ENCODE measurements at places on chromosomes 2 and 18. TPM values are rescaled to one million over a fixed set of nuclear protein-coding genes. Genes with fewer than 3 reads are reported as not detected.

- DNase-seq, result no peak
- H3K4me3 ChIP-seq, result peak overlapping the region; percentile 91
Measured at GRCh38 chr2:197515315-197515738, 539 bp upstream of the MOB4 start.

- no peak overlapping the region for H3K4me3 ChIP-seq
- no peak overlapping the region for H3K27ac ChIP-seq
- H3K36me3 ChIP-seq, result no peaks in the 10 kb centered on the region
- no peaks in the 10 kb centered on the region for H3K27me3 ChIP-seq
- H3K4me1 ChIP-seq, result peaks cover 16% of the 10 kb centered on the region
Measured at GRCh38 chr2:241730671-241731293, 3.6 kb upstream of the D2HGDH start.

GRCh38 chr2:166375736-166376487 lies at the start of gene SCN9A:
TSS of gene SCN9A (minus strand) at chr2:166375944. CDS start at chr2:166311756, 64,188 bp downstream.
- H3K27ac ChIP-seq, result no peak within 1 kb of the TSS
- peak; percentile 47 for DNase-seq
- H3K4me1 ChIP-seq, result peaks cover 10% of the 10 kb centered on the region
- H3K27me3 ChIP-seq, result peaks cover 45% of the 10 kb centered on the region
- H3K4me3 ChIP-seq, result peak within 1 kb of the TSS; percentile 83

- H3K27me3 ChIP-seq, result no peaks in the 10 kb centered on the region
- DNase-seq, result no peak
- H3K4me1 ChIP-seq, result no peaks in the 10 kb centered on the region
Measured at GRCh38 chr2:121451398-121451797, 79.3 kb upstream of the RNU4ATAC start.

DNA sequence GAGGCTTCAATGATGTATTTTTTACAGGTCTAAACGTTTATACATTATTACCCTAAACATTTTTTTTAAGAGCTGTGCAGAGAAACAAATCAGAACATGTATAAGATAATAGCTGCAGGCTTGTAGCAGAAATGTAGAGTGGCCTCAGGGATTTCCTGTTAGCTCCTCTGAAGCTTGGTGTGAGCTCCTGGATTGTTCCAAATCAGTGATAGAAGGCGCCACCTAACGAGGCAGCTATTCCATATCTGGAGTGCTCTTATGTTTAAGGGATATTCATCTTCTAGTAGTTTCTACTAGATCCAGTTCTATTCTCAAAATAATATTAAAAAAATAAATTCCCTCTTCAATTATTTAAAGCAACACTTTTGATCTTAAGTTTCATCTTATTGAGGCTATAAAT lies 93.1 kb downstream of the LRP1B start:
- DNase-seq, result no peak
- H3K4me3 ChIP-seq, result no peak overlapping the region
- no peaks in the 10 kb centered on the region for H3K27me3 ChIP-seq
- no peak overlapping the region for H3K27ac ChIP-seq
- no peaks in the 10 kb centered on the region for H3K4me1 ChIP-seq

GRCh38 chr18:47983055-47983454 lies 52.6 kb upstream of the SMAD2 start:
- no peak overlapping the region for H3K4me3 ChIP-seq
- peaks cover 5% of the 10 kb centered on the region for H3K27me3 ChIP-seq

GRCh38 chr18:36623681-36624190 lies 205.1 kb downstream of the TPGS2 start:
- H3K27me3 ChIP-seq, result peaks cover 7% of the 10 kb centered on the region
- DNase-seq, result no peak
- no peak overlapping the region for H3K4me3 ChIP-seq
- no peak overlapping the region for H3K27ac ChIP-seq

DNA sequence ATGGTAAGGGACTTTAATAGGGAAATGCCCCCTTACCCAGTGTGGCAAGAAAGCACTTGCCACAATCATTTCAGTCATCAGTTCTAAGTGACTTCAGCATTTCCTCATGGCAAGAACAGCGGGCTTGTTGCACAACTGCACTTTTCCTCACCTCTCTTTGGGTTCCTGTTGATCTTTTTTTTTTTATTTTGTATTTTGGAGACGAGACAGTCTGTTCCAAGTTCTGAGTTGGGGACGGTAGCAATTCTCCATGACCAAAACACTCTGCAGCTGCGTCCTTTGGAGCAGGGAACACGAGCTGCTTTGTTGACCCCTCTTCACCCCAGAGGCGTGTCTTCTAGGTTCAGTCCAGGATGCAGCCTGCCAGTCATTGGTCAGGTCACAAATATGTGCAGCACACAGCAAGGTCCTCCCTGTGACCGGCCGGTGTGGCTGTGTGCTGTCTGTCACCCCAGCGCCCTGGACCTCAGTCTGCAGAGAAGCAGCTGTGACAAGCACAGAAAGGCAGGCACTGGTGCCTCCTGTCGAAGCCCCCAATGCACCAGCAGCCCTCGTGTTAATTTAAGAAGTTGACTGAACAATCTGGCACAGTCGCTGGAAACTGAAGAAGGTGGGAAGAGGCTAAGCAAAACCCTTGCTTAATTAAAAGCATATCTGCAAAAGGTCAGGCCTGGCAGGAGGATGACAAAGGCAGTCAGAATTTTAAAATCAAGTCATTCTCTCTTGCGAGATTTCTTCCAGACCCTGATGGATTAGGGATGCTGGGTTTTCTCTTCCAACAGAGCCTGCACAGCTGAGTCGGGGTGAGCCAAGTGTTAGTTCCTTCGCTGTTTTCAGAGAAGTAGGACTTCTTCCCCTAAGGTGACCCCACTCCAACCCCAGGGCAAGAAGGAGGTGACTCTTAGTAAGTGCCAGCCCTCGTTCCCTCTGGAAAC lies 96.7 kb upstream of the COPS8 start:
- no peak overlapping the region for H3K4me3 ChIP-seq
- H3K27ac ChIP-seq, result no peak overlapping the region
- DNase-seq, result no peak
- H3K4me1 ChIP-seq, result no peaks in the 10 kb centered on the region

- no peaks in the 10 kb centered on the region for H3K4me1 ChIP-seq
- no peak overlapping the region for H3K27ac ChIP-seq
- no peak overlapping the region for H3K4me3 ChIP-seq
Measured at GRCh38 chr18:51654488-51655326, 457.2 kb upstream of the MEX3C start.

GRCh38 chr2:222656526-222657446 lies 894 bp upstream of the FARSB start:
- peaks cover 20% of the 10 kb centered on the region for H3K4me1 ChIP-seq
- H3K27me3 ChIP-seq, result no peaks in the 10 kb centered on the region
- no peaks in the 10 kb centered on the region for H3K36me3 ChIP-seq
- peak overlapping the region; percentile 98 for H3K4me3 ChIP-seq
- peak overlapping the region; percentile 98 for H3K27ac ChIP-seq
- no peak for DNase-seq

GRCh38 chr2:65136253-65136652 lies 6.3 kb upstream of the RAB1A start:
- no peak overlapping the region for H3K4me3 ChIP-seq
- DNase-seq, result no peak
- peaks cover 12% of the 10 kb centered on the region for H3K27me3 ChIP-seq
- no peak overlapping the region for H3K27ac ChIP-seq
- H3K36me3 ChIP-seq, result no peaks in the 10 kb centered on the region
- peaks cover 6% of the 10 kb centered on the region for H3K4me1 ChIP-seq

DNA sequence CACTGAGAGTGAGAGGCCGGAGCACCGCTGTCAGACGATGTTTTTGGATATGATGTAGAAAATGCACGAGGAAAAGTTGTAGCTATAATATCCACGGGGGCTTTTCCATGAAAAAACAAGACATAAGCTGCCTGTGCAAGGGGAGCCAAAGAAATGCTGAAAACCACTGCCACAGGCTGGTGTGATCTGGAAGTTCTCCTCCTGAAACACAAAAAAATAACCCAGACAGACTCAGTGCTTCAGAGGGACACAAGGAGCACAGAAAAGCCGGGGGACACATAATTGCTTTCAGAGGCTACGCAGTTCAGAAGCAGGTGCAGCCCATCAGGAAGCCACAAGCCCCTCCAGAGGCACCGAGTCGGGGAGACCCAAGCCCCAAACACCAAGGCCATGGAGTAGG lies 98.2 kb downstream of the ZNF516 start:
- no peak overlapping the region for H3K27ac ChIP-seq
- no peaks in the 10 kb centered on the region for H3K36me3 ChIP-seq
- peaks cover 7% of the 10 kb centered on the region for H3K4me1 ChIP-seq
- no peak for DNase-seq
- peaks cover 5% of the 10 kb centered on the region for H3K27me3 ChIP-seq

GRCh38 chr2:46230115-46230571 lies 67.1 kb upstream of the EPAS1 start:
- peaks cover 18% of the 10 kb centered on the region for H3K4me1 ChIP-seq
- peaks cover 33% of the 10 kb centered on the region for H3K27me3 ChIP-seq
- peak overlapping the region; percentile 41 for H3K27ac ChIP-seq

DNA sequence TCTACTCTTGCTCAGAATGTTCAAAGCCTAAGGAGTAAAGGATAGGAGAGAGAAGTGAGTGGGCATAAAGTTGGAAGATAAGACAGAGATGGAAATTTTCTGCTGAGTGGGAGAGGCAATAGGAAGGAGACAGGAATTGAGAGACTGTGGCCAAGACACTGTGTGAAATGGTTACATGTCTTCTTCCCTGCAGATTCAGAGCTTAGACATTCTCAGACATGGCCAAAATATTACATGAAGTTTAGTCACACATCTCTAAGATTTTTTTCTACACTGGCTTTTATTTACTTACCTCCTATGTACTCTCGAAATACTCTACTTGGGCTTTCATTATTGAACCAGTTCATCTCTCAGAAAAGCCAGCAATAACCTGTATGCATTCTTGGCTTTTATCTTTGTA lies 363.0 kb upstream of the FANCL start:
- no peaks in the 10 kb centered on the region for H3K36me3 ChIP-seq
- no peak overlapping the region for H3K4me3 ChIP-seq
- no peak overlapping the region for H3K27ac ChIP-seq
- no peak for DNase-seq

- H3K27me3 ChIP-seq, result no peaks in the 10 kb centered on the region
- H3K4me3 ChIP-seq, result no peak overlapping the region
- H3K36me3 ChIP-seq, result no peaks in the 10 kb centered on the region
- H3K4me1 ChIP-seq, result no peaks in the 10 kb centered on the region
Measured at GRCh38 chr18:57052173-57052572, 94.7 kb upstream of the BOD1L2 start.

DNA sequence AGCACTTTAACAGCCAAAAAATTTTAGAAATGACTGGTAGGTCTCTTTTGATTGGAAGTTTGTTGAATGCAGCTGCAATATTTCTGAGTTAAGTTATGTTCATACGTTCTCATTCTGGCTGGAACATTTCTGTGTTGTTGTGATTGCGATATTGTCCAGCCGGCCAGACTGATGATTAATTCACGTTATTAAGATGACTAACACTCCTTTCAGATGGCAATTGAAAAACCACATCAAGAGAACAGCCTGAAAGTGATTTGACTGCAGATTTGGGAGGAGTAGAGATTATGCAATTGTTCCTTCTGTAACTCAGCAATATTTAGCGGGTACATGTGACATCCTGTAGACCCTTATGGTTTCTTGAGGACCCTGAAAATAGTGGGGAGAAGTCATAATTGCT lies 133.7 kb downstream of the FBXO15 start:
- peaks cover 2% of the 10 kb centered on the region for H3K36me3 ChIP-seq
- DNase-seq, result no peak
- H3K27ac ChIP-seq, result no peak overlapping the region
- H3K4me1 ChIP-seq, result no peaks in the 10 kb centered on the region
- H3K27me3 ChIP-seq, result peaks cover 3% of the 10 kb centered on the region
- no peak overlapping the region for H3K4me3 ChIP-seq

GRCh38 chr2:233492751-233493150 lies 73.8 kb downstream of the USP40 start:
- H3K36me3 ChIP-seq, result peaks cover 3% of the 10 kb centered on the region
- no peak overlapping the region for H3K27ac ChIP-seq
- peaks cover 6% of the 10 kb centered on the region for H3K4me1 ChIP-seq
- no peaks in the 10 kb centered on the region for H3K27me3 ChIP-seq

DNA sequence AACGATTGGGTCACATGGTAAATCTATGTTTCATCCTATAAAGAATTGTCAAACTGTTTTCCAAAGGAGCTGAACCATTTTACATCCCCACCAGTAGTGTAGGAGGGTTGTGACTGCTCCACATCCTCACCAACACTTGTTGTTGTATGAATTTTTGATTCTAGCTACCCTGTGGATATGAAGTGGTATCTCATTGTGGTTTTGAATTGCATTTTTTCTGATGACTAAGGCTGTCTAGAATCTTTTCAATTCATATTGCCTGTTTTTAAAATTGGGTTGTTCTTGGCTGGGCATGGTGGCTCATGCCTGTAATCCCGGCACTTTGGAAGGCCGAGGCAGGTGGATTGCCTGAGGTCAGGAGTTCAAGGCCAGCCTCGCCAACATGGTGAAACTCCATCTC lies 44.5 kb downstream of the TXNL1 start:
- H3K4me3 ChIP-seq, result no peak overlapping the region
- H3K27me3 ChIP-seq, result peaks cover 9% of the 10 kb centered on the region
- H3K36me3 ChIP-seq, result peaks cover 1% of the 10 kb centered on the region
- DNase-seq, result no peak
- no peak overlapping the region for H3K27ac ChIP-seq
- no peaks in the 10 kb centered on the region for H3K4me1 ChIP-seq

The HMSD gene
- total RNA-seq, result not detected

The UPP2 gene
- not detected for total RNA-seq

The STAM2 gene
- total RNA-seq, result 19.0 TPM

The KYNU gene
- 1.0 TPM for total RNA-seq

The FLACC1 gene
- total RNA-seq, result 2.9 TPM

The SNED1 gene
- total RNA-seq, result 18.7 TPM

The RETREG2 gene
- 129 TPM for total RNA-seq

The TUBB8B gene
- total RNA-seq, result not detected

Measured in activated naive CD8-positive, alpha-beta T cell treated with anti-CD3 and anti-CD28 coated beads, Interleukin-2, amount 10 ng/mL, durations not matched to agents 7 days and 5 days (primary cell).